ENCODE measurements at places on chromosomes 16 and 17. TPM values are rescaled to one million over a fixed set of nuclear protein-coding genes. Genes with fewer than 3 reads are reported as not detected.

DNA sequence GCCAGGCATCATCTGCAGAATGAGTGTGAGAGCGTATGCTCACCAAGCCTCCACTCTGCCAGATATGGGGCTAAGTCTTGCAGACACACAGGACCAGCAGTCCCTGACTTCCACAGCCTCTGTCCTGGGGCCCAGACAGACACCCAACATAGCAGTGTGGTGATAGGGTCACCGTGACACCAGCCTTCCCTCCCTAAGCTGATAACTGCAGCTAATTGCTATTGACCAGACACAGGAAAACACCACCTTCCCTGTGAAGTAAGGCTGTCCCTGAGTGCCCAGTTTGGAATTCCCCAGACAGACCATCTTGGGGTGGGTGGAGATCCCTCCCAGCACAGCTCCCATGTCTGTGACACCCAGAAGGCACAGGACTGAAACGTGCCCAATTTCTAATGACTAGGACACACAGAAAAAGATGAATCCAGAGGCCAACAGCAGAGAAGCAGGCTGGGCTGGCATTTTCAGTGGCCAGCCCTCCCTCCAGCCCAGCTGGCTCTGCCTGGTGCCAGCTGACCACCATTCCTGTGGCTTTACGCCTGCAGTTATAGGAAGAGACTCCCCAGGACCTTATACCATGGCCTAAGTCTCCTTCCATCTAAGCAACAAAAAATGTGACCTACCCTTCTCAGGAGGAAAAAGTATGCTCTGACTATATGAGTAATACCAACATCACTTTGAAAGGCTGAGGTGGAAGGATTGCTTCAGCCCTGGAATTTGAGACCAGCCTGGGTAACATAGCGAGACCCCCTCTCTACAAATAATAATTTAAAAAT lies 30.3 kb downstream of the ATPAF2 start:
- H3K27me3 ChIP-seq, result no peaks in the 10 kb centered on the region
- DNase-seq, result no peak

DNA sequence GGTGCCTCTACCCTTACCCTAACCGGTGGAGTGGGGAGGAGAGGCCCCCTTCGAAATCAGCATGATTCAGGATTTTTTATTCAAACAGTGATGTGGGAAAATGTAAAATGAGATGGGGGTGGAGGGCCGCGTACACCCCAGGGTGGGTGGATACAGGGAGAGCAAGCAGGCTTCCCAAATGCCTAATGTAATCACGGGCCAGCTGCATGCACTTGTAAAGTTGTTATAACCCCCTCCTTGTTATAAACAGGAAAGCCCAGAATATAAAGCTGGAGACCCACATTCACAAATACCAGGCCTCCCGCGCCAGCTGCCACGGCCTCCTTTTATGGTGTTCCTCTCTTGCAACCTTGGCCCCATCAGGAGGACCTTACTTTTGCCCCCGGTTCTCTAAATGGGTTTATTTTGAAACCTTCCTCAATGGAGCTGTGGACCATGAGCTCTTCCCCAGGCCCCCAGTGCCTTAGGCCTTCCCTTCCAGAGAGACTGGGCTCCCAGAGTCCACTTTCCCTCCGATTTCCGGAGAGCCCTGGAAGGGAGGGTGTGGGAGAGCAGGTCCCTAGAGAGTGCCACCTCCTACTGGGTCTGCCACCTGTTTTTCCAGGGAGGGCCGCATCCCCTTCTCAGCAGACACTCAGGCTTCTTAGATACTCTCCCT lies 906 bp upstream of the FOXL1 start:
- no peak for DNase-seq
- H3K36me3 ChIP-seq, result no peaks in the 10 kb centered on the region
- H3K27me3 ChIP-seq, result peaks cover 9% of the 10 kb centered on the region

GRCh38 chr16:8572919-8573724 lies 17.2 kb downstream of the TMEM114 start:
- H3K4me1 ChIP-seq, result no peaks in the 10 kb centered on the region
- no peak overlapping the region for H3K4me3 ChIP-seq
- DNase-seq, result no peak
- no peak overlapping the region for H3K27ac ChIP-seq

The GPR139 gene
- not detected for total RNA-seq

The TAF1C gene
- 90.6 TPM for total RNA-seq

Measured in CD4-positive, CD25-positive, alpha-beta regulatory T cell (primary cell).